ENCODE measurements at places on chromosomes 3 and 15.
A peak's percentile ranks its signal among the peaks of the same experiment; 100 is the strongest.

GRCh38 chr15:58585693-58586443 lies 154.1 kb downstream of the LIPC start:
- no peak for DNase-seq

DNA sequence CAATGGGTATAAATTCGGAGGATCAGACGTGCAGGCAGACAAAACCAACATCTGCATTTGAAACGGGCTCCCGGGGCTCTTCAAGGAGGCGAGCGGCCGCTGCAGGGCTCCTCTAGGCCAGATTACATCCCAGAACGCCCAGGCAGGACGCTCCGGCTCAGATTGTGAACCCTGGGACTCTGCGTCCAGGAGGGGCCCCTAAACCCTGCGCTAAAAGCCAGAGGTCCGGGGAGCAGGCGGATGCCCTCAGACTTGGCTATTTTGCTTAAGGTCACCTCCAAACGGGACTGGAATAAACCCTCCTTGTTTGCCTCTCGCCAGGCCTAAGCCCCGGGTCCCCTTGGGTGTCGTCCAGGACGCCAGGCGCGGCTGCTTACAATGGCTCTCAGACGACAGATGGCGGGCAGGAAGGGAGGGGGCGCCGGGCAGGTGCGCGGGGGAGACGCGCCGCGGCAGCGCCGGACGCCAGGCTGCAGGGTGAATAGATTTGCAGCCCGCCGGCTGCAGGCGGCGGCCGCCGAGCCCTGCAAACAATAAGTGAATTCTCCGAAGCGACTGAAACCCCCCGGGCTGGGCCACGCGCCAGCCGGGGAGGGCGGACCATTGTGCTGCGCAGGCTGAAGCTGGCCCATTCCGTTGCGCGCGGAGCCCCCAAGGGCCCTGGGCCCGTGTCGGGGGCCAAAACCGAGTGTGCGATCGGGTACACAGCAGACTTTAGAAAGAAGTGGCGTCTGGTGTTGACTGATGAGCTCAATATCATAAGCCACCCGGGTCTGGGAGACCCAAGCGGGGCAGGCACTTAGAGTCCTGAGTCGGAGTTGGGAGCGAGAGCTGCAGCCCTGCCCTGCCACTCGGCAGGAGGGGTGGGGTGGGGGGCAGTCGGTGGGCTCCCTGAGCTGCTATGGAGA lies 32.3 kb upstream of the AMOTL2 start:
- DNase-seq, result peak; percentile 74

DNA sequence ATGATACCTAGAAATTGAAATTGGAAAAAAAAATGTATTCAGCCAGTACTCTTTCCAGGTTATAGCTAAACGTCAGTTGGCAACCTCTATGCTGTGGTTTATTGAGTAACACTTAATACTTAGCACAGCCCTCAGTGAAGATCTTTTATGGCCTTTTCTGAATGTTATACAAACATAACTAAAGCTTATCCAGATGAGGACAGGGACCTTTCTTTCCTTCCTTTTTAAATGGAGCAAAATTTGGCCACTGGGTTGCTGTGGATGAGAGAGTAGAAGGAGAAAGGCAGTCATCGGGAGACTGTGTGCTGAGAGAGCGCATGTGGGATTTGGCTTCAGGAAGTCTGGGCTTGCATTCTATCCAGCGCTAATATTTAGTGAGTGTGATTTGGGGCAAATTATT lies 36.1 kb downstream of the IGF1R start:
- DNase-seq, result no peak

DNA sequence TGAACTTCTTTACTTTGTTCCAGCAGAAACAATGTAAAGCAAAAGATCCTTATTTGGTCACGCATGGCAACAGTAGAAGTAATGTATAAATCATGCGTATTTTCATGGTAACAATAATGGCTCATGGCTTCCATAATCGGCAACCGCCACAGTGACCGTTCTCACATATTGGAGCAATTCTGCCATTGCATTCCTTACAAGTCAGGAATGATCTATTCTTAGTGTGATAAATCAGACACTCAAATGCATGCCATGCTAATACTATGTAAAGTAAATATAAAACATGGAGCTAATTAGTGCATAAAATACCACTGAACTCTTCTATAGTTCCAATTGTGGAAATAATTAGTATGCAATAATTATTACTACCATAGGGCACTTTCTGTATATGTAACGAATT lies 13.5 kb upstream of the CERS3 start:
- DNase-seq, result no peak

DNA sequence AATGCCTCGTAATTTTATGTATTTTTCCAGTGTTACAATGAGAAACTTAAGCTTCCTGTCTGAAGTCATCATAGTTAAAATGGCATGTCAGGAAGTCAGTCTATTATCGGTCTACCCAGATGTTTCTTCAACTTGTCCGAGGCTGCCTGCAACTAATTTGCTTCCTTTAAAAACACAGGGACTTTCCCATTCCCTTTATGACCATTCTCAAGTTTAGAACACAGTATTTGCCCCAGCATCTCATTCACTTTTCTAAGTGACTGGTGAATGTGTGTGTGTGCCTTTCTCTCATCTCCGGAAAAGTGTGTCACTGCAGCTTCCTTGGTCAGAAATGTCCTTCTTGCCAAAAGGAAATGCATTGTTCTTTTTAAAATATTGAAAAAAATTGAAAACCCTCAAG lies 466.6 kb downstream of the RAP2B start:
- no peak for DNase-seq

DNA sequence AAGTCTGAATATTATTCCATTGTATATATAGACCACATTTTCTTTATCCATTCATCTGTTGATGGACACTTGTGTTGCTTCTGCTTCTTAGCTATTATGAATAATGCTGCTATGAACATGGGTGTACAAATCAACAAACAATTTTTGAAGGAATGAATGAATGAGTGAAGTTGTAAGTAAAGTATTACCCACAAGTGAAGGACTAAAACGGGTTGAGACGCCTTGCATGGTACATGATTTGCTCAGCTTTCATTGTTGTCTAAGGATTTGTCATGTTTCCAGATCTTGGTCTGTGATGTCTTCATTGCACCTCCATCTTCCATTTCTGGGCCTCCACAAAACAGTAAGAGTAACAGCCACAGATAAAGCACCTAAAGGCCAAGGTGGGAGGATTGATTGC lies 20.5 kb downstream of the IFT122 start:
- DNase-seq, result no peak

- DNase-seq, result no peak
Observed at GRCh38 chr15:29316422-29316821, 46.8 kb upstream of the NSMCE3 start.

DNA sequence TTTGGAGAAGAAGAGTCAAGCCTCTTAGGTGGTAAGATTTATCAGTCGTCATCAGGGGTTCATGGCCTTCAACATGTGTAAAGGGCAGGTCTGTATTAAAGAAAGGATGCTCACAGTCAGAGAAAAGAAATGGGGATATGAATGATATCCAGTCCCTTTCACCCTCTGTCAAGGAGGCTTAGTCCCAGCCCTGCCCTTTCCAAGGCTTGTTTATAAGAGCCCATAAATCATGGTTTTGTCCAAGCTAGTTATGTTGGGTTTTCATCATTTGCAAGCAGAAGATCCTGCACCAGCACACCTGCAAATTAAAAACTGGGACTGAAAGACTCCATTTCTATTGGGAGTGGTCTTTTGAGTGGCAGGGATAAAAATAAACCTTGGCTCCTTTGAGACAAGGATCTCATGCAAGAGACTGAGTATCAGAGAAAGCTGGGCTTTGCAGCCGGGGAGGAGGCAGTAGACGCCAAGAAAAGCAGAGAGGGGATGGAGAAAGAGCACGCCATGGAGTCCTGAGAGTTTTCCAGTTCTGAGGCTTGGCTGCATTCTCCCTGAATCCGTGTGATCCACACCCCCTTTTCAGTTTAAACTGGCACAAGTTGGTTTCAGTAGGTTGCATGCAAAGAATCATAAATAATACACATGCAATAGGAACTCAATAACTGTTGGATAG lies 12.6 kb upstream of the PDIA5 start:
- DNase-seq, result no peak

GRCh38 chr3:10792208-10792607 lies 23.8 kb upstream of the SLC6A11 start:
- no peak for DNase-seq

DNA sequence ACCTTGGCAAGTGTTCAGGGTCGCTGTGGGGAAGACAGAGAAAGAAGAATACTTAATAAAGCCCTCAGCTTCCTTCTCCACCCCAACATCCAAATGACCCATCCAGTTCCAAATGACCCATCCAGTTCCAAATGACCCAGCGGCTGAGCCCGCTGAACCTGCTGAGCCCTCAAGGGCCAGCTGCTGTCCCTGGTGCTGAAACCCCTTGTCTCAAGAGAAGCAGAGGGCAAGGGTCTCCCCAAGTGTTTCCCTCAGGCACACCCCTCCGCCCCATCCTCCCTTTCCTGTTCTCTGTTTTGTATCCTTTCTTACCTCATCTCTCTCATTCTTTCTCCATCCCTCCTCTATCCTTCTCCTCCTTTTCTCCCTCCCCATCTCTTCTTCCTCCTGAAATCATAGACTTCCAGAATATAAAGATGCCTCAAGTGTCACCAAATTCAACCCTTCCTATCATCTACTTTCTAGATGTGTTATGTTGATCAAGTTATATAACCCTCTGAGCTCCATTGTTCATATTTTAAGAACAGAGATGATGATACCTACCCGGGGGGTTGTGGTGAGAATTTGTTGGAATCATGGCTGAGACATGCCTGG lies 29.0 kb downstream of the CCDC33 start:
- no peak for DNase-seq

DNA sequence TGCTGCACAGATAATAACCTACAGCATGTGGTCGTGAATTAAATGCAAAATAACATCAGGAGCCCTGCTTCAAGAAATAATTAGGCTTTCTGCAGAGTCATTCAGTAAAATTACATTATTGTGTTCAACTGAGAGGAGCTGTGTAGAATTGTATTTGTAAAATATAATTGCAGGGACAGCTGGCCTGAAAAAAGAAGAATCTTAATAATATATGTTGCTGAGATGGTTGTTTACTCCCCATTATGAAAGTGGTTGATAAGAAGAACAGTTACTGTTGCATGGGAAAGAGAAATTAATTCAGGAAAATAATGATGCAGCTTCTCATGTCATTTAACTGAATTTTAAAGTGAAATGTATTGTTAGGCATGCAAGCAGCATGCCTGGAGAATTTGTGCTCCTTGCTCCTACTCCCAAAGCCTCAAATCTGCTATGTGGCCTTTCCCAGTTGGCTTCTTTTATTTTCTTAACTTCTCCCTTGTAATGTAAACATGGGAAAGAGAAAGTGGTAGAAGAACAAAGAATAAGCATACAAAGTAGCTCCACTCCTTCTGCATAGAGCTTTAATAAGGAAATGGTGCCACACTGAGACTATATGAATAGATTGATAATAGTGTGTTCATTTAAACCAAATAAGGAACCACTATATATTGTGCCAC lies 100.1 kb downstream of the VGLL3 start:
- no peak for DNase-seq

- DNase-seq, result no peak
Observed at GRCh38 chr15:85760531-85761371, 34.0 kb downstream of the KLHL25 start.

- DNase-seq, result no peak
Observed at GRCh38 chr3:110767838-110768237, 303.8 kb upstream of the NECTIN3 start.

DNA sequence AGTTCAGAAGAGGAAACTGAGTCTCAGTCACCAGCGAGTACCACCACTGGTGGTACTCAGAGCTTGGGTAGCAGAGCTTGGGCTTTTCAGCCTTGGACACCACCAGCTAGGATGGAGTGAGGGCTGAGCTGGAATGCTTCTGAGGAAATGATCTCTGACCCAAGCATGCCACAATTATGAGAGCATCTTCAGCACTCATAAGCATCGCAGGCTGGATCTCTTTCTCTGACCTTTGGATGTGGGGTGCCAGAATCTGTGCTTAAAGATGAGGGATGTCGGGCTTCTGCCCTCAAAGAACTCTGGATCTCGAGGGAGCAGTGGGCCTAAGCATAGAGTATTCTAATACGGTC lies 36.4 kb downstream of the ZNF710 start:
- no peak for DNase-seq

DNA sequence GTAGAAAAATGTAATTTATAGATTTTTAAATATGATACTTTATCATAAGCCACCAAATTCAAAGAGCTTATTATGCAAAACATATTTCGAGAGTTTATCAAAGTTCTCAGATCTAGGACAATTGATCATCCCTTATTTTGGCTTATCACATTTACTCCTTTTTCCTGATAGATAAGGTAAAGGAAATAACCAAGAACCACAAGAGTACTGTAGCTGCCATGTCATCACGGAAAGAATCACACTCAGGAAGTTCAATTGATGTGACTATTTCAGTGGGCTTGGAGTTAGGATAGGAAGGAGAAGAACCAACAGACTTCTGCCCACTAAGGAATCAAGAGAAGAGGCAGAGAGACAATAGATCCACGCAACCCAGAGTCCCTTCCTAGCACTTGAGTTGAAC lies 142.7 kb upstream of the TMCO5A start:
- DNase-seq, result no peak

DNA sequence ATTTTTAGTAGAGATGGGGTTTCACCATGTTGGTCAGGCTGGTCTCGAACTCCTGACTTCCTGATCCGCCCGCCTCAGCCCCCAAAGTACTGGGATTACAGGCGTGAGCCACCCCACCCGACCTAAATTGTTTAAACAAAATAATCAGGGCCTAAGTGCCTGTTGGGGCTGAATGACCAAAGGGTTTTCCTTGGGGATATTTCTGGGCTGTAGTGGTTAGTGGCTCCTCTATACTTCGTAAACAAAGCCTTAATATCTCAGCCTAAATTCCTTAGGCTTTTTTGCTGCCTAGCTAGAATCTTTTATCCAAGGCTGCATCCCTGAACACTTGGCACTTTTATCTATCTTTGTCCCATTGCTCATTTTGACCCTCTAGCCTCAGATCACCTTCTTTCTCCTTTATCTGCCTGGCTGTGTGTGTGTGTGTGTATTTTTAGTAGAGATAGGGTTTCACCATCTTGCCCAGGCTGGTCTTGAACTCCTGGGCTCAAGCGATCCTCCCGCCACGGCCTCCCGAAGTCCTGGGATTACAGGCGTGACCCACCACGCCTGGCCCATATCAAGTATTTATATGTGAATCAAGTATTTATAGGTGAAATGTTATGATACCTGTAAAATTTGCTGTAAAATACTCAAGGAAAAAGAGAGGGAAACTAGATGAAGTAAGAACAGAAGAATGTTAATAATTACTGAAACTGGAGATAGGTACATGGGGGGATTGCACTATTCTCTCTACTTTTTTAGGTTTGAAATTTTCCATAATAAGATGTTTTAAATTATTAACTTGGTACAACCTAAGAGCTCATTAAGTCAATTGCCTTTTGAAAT lies 1.8 kb downstream of the NUSAP1 start:
- no peak for DNase-seq

DNA sequence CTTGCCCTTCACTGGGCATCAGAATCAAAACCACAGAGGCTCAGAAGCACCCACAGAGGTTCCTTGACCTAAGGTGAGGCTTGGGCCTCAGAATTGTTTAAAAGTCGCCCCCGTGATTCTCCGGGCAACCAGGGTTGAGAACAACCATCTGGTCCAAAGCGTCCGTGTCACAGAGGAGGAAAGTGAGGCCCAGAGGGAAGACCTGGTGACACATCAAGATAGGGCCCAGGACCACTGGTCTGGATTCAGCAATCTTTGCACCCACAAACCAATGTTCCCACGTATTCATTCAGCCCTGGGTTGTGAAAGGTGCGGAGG lies 272.6 kb downstream of the UACA start:
- no peak for DNase-seq

GRCh38 chr15:84151205-84151931 lies 84.2 kb upstream of the GOLGA6L4 start:
- no peak for DNase-seq

Measured in NCI-H446 treated with DMSO at 0.1 percent for 48 hours (cell line).